ENCODE measurements at places on chromosomes 3 and 15.

DNA sequence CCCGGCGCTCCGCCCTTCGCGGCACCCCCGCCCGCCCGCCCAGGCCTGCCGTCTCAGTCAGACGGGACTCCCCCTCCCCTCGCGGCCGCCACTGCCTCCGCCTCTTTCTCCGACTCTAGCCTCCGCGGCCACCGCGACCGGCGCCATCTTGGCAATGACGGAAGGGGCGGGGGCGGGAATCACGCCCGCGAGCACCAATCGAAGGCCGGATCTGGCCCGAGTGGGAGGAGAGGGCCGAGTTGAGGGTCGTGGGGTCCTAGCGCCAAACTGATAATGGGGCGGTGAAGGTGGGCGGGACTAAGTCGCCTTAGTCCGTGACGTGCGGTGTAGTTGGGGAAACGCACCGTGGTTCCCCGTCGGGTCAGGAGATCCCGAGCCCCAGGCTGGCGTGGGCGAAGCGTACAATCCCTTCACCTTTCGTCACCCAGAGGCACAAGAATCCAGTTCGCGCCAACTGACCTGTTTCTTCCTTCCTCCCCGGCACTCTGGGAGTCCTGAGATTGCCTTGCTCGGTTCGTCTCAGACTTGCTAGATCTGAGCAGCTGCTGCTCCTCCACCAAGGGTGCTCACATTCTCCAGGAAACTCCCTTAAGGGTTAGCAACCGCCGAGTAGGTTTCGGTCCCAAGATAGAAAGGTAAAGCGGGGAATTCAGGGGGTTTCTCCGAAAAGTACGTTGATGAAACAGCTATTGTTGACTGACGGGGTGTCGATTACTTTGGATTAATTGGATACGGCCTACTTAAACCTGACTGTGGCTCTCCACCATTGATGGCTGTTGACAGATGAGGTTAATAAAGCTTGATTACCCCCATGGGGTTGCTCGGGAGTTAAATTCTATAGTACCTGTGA is at the start of gene DENND4A:
Gene DENND4A, minus strand, starts transcription at position 156 of the 850 bp plus-strand sequence. CDS start 35,843 bp downstream, outside the sequence.
- peak; percentile 98 for DNase-seq

GRCh38 chr3:65632414-65632813 is 406.3 kb downstream of the MAGI1 start:
- DNase-seq = no peak

DNA sequence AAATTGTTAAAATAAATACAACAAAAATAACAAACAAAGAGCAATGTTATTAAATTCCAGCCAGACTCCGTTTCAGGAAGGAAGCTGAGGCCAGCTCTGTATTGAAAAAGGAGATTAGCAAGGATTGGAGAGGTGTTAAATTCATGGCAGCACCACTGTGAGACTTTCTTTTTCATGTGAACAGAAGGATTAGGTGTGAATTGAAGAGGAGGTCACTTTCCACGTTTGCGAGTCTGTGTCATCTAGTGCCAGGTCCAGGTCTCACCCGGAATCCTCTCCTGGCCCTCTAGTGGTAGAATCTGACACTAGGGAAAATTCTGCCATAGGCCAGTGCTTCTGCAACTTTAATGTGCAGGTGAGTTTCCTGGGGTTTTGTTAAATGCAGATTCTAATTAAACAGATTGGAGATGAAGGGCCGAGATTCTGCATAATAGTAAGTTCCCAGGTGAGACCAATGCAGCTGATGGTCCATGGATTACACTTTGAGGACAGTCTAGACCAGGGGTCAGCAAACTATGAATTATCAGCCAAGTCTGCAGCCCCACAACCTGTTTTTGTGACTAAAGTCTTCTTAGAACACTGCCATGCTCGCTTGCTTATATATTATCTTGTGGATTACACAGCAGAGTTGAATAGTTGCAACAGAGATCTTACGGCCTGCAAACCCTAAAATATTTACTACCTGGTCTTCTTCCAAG is 9.2 kb upstream of the SLC6A1 start:
- peak; percentile 13 for DNase-seq

DNA sequence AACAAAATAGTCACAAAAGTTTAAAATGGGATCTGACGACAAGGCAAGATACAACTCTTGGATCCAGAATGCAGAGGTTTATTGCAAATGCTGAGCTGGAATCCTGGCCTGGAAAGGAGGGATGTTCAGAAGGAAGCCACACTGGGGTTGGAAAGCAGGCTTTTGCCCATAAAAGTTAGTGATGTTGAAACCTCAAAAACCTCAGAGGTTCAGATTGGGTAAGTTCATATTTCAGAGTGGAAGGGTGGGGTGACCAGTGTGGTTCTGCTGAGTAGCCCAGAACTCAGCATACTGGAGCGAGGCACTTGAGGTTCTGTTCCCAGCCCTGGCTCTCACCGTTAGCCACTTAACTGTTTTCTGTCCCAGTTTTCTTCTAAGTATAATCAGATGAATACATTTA is 114.0 kb upstream of the OSTN start:
- no peak for DNase-seq

DNA sequence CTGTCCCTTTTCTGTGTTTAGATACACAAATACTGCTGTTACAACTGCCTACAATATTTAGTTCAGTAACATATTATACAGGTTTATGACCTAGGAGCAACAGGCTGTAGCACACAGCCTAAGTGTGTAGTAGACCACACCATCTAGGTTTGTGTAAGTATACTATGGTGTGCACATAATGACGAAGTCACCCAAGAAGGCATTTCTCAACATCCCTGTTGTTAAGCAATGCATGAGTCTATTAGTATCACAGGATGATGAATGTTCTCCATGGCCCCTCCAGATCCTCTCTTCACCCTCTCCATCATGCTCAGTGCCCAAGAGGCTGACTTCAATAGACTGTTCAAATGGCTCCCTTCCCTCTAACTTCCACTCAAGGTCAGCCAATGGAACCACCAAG is 14.6 kb upstream of the SEC62 start:
- DNase-seq = no peak

GRCh38 chr3:114455432-114455831 is 161.6 kb downstream of the TIGIT start:
- no peak for DNase-seq

GRCh38 chr3:177554895-177555759 is 357.8 kb upstream of the TBL1XR1 start:
- DNase-seq = peak; percentile 21

GRCh38 chr3:140726066-140726465 is 48.2 kb downstream of the TRIM42 start:
- no peak for DNase-seq

DNA sequence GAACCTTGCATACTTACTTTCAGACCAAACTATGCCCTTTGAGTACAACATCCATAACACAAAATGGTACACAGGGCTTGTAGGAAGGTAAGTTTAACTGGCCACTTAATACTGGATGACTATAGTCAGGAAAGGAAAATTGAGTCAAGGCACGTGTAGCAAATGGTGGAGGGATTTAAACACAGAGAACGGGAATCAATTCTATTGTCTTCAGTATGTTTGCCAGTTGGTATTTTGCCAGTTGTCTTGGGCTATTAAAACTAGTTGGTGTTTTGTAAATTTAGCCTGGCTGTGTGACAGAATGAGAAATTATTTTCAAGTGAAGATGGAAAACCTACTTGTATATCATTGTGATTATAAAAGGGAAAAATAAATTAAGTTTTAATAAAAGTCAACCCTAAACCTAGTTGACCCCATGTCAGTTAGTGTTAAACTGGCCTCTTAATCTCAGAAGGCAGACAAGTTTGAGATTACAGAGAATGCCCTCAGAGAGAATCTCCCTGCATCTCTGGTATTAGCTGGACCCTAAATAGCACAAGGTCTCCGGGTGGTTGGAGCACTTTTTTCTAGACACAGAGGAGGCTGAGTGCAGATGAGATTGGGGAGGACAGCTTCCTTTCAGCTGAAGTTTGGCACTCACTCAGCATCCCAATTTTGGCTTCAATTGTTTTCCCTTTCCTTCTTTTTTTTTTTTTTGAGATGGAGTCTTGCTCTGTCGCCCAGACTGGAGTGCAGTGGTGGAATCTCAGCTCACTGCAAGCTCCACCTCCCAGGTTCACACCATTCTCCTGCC is 91.2 kb downstream of the MB21D2 start:
- no peak for DNase-seq

- no peak for DNase-seq
Measured at GRCh38 chr15:92920595-92921161, 20.6 kb downstream of the CHD2 start.

GRCh38 chr3:32398531-32398930 is 6.9 kb downstream of the CMTM7 start:
- DNase-seq = no peak

Measured in transverse colon (tissue), 4 donors.